AG20443 (cell line): ENCODE measurements at places on chromosomes 5 and 9.

GRCh38 chr5:158373608-158374395 lies 514.9 kb upstream of the CLINT1 start:
- no peak for DNase-seq

DNA sequence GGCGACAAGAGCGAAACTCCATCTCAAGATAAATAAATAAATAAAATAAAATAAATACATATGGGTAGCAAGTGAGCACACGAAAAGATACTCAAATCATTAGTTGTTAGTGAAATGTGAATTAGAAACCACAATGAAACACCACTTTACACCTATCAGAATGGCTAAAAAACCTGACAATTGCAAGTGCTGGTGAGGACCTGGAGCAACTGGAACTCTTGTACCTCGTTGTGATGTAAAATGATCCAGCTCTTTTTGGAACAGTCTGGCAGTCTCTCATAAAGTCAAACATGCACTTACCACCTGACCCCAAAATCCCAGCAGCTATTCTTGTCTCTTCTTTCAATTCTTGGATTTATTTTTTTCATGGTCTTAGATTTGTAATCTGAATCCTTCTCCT lies 69.2 kb upstream of the FBXW11 start:
- no peak for DNase-seq

- DNase-seq, result no peak
Measured at GRCh38 chr5:170301149-170301548, 3.6 kb upstream of the LCP2 start.

- DNase-seq, result peak; percentile 82
Measured at GRCh38 chr5:131795879-131796792, 681 bp downstream of the FNIP1 start.

- no peak for DNase-seq
Measured at GRCh38 chr9:92377876-92378275, 26.5 kb downstream of the OGN start.

DNA sequence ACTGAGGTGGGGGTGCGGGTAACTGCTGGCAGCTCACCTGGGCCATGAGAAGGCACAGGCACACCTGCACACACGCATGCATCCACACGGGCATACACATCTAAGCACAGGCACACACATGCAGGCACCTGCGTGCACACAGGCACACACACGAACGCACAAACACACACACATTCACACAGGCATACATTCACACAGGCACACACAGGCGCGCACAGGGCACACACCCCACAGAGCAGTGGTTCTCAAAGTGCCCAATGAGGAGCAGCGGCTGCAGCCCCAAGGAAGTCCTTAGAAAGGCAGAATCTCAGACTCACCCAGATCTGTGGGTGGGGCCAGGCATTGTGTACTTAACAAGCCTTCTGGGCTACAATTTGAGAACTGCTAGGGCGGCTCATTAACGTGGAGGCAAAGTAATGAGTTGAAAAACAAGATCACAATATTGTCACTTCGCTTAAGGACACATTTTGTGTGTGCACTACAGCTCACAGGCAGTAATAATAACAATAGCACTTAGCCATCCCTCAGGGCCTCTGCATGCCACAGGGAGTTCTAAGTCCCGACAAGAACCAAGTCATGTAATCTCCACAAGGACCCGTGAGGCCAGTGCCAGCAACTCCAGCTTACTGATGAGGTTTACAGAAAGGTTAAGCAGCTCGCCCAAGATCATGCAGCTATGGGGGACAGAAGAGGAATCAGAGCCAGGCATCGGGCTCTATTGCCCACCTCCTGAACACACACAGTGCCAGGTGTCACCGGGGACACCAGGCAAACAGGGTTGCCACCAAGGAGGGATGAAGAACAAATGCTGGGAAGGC lies 91.6 kb downstream of the ROR2 start:
- DNase-seq, result no peak

- DNase-seq, result no peak
Measured at GRCh38 chr9:6764523-6764922, 6.8 kb downstream of the KDM4C start.

DNA sequence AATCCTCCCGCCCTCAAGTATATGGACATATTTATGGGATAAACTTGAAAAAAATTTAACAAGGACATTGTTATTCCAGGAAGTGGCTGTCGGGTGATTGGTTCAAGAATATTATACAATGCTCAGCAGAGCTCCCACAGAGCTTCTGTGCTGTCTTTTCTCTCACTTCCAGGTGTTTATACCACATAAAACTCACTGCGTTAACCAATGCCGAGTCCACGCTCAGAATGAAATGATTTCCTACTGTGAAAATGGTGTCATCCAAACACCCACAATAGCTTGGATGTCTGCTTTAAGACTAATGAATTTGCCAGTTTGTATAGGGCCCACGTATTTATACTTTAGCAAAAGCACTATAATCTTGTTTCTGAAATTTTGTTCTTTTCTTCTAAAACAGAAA lies 368.2 kb downstream of the NDUFS4 start:
- no peak for DNase-seq

GRCh38 chr5:111984044-111984443 lies 227.1 kb upstream of the NREP start:
- DNase-seq, result peak; percentile 73

DNA sequence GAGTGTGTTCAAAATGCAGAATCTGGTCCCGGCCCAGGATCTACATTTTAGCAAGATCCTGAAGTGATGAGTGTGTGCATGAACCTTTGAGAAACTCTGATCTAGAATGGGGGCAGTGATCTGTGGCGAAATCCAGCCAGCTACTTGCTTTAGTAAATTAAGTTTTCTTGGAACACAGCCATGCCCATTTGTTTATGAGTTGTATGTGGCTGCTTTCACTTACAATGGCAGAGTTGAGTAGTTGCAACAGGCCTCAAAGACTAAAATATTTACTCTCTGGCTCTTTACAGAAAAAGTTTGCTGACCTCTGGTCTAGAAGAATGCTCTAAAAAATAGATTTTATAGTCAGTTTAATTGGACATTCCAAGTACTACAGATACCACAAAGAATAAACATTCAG lies 588.3 kb downstream of the BNC2 start:
- DNase-seq, result no peak

- peak; percentile 71 for DNase-seq
Measured at GRCh38 chr5:143153332-143154119, 250.0 kb downstream of the NR3C1 start.

GRCh38 chr5:60223342-60223741 lies 329.8 kb upstream of the PDE4D start:
- no peak for DNase-seq

GRCh38 chr9:91905237-91905650 lies 44.8 kb downstream of the ROR2 start:
- DNase-seq, result no peak

GRCh38 chr5:59236986-59237385 lies 654.1 kb downstream of the RAB3C start:
- DNase-seq, result no peak

GRCh38 chr5:206406-206805 lies 11.5 kb downstream of the CCDC127 start:
- DNase-seq, result peak; percentile 55

DNA sequence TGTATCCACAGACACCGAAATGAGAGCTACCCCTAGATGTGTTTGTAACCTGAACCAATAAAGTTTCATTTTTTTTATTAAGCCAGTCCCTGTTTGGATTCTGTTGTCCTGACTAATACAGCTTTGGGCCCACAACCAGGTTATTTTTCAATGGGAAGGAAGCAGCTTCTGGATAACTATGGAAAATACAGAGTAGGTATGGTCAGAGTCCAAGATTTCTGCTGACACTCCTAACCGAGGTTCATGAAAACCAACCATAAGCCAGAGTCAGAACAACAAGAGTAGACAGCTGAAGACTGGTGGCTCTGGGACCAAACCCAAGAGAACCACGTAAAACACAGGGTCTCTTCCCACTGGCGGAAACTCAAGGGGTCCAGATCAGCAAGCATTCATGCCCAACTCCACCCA lies 10.8 kb downstream of the KLF9 start:
- DNase-seq, result no peak

DNA sequence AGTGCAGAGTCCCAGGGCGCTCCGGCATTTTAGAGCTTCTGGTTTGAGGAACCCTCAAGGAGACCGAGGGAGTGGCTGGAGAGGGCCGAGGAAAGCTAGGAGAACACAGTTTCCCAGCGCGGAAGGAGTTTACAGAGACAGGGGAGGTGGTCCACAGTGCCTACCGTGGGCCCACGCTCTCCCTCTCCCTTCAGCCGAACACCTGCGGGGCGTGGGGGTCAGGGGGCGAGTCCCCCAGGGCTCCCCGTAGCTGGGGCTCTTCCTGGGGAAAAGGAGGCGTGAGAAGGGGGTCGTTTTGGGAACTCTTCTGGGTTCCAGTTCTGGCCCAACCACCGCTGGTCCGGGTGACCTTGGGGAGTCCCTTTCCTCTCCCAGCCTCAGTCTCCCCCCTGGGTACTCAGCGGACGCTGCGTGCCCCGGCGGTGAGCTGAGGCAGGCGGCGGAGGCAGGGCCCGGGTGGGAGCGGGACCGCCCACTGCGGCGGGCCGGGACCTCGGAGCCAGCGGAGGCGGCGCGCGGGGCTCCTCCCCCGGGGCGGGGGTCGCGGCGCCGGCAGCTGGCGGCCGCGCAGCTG lies 368 bp upstream of the FRMPD1 start:
- no peak for DNase-seq

GRCh38 chr9:72911816-72912215 lies 41.0 kb downstream of the ALDH1A1 start:
- no peak for DNase-seq

DNA sequence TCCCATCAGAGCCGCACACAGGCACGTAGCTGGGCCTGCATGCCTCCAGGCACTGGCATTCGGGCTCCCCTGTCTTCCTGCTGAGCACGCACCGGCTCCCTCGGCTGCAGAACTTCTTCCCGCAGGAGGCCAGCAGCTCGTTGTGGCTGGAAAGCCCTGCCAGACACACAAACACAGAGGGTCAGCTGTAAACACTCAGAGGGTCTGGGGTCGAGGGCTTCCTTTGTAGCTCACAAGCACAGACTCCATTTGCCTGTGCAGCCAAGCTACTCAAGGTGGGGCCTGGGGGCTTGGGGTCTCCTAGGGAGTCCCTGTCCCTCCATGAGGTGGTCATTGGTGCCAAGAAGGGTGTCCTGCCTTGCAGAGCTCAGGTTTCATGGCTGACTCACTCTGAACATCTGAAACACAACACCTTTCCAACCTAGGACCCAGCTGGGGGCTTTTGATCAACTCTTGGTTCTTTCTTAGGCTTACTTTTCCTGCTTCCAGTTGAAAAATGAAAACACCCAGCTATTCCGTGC lies 211.4 kb downstream of the FSTL4 start:
- no peak for DNase-seq

- DNase-seq, result no peak
Measured at GRCh38 chr9:121785673-121786542, 134.5 kb downstream of the DAB2IP start.

GRCh38 chr5:61311056-61311610 lies 20.9 kb upstream of the ZSWIM6 start:
- no peak for DNase-seq

DNA sequence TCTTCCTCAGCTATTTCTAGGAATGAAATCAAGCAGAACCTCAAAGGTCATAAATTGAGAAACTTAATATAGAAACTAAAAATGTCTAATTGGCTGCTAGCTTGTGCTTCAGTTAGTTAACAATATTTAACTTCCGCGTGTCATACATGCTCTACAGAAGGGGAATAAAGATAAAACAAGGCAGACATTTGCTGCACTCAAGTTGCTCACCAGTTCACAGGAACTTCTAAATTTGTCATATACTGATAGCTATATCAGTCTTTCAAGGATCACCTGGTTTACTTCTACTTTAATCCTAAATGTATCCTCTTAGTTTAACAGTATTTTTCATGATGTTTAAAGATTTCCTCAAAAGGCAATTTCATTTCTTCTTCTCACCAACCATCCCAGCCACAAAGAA lies 8.4 kb downstream of the CCNH start:
- DNase-seq, result no peak

- DNase-seq, result no peak
Measured at GRCh38 chr5:65141493-65141892, 340.2 kb downstream of the ADAMTS6 start.

- no peak for DNase-seq
Measured at GRCh38 chr9:24939109-24939850, 393.6 kb upstream of the IZUMO3 start.

DNA sequence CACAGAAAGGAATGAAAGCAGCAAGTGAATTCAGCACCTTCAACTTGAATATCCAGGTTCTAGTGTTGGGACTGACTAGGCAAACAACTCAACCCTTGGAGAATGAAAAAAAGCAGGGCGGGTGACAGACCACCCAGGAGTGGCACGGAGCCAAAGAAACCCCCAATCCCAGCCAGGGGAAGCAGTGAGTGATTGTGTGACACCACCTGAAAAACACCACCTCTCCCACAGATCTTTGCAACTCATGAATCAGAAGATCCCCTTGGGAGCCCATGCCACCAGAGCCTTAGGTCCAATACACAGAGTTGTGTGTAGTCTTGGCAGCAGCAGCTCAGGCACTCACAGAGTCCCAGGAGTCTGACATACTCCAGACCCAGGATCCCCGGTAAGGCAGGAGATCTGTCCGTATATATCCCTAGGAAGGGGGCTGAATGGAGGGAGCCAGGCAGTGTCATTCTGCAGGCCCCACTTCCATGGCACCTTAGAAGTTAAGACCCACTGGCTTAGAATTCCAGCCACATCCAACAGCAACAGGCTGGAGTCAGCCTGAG lies 22.1 kb upstream of the ROR2 start:
- no peak for DNase-seq

DNA sequence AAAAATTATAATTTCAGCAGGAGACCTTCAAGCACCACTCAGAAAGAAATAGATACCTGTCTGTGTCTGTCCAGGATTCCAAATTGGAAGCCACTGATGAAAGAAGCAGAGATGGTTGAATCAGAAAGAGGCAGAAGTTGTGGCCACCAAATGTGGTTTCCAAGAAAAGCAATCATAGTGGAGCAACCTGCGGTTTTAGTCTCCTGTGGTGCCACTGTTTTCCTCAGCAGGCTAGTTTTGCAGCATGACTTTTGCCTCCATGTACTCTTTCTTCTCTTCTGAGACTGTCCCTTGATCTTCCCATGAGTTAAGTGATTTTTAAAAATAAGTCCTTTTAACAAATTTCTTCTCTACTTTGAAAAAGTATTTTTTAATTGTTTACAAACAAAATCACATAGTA lies 535.8 kb downstream of the CYLC2 start:
- DNase-seq, result no peak

DNA sequence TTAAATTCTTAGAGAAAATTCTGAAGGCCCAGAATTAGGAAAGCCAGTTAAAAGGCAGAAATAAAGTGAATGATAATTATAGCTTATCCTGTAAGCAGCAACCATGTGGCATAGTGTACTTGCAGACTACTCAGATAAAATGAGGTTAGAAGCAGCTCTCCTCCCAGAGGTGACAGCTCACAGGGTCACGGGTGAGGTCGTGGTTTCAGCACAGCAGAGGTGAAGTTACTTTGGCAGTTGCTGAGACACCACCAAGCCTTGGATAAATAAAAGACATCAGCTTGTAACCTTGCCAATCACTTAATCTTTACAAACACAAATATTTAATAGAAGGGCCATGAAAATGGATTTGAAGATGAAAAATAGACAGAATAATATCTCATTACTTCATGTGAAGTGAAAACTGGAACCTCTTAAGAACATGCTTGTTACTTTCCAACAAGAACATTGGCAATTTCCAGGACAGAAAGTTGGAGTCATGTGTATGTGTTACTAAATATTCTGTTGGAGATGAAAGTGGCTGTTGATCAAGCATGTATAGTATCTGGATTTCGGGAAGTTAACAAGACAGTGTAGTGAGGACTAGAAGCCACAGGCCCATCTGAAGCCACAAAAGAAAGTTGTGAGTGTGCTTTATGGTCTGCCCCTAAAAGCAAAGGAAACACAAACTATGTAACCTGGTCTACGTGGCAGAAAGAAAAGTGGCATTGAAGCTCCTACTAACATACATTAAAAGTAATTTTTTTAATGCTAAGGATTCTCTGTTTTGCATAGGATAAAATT lies 134.4 kb downstream of the ERCC6L2 start:
- no peak for DNase-seq
